Activated CD4-positive, alpha-beta memory T cell treated with anti-CD3 and anti-CD28 coated beads for 36 hours (primary cell): ENCODE measurements at places on chromosomes 3 and 15. TPM values are rescaled to one million over a fixed set of nuclear protein-coding genes. Genes with fewer than 3 reads are reported as not detected.

Gene LIPH
- total RNA-seq, result not detected

Gene TMEM108
- not detected for total RNA-seq

GRCh38 chr3:138673641-138674530 is 65.3 kb downstream of the FAIM start:
- DNase-seq, result no peak
- H3K4me3 ChIP-seq, result no peak overlapping the region
- H3K36me3 ChIP-seq, result peaks cover 45% of the 10 kb centered on the region
- no peak overlapping the region for H3K27ac ChIP-seq
- H3K27me3 ChIP-seq, result no peaks in the 10 kb centered on the region

GRCh38 chr3:46990573-46991374 is 11.3 kb downstream of the NBEAL2 start:
- H3K36me3 ChIP-seq, result peaks cover 13% of the 10 kb centered on the region
- H3K27ac ChIP-seq, result peak overlapping the region; percentile 74
- no peak for DNase-seq
- peaks cover 51% of the 10 kb centered on the region for H3K4me1 ChIP-seq
- H3K27me3 ChIP-seq, result no peaks in the 10 kb centered on the region

DNA sequence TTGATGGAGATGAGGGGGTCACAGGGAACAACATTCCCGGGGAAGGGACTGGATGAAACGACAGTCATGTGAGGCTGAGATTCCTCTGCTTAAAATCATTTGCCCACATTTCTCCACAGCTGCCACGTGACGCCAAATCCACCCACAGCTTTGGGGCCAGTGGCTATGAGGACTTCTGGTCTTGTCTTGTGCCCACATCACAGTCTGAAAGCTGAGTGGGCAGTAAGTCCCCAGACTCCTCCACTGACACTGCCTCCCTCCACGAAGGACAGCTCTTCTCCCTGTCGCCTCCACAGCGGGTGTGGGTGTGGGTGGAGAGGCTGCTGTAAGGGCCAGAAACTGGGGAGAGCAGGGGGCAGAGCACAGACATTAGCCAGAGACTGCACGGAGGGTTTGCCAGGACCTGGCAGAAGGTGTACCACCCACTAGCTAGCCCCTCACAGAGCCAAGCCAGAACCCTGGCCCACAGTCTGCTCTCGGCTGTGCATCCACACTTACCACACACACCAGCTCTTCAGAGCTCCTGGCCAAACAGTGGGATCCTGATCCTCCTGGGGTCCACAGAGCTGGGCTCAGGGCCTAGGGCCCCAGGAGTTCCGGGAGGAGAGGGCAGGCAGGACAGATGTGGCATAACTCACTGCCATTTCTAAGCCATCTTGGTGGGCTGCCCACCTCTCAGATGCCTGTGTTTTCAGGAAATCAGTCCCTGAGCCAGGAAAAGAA is 24.2 kb downstream of the RAB6B start:
- H3K4me3 ChIP-seq, result no peak overlapping the region
- no peaks in the 10 kb centered on the region for H3K4me1 ChIP-seq
- H3K27me3 ChIP-seq, result peaks cover 27% of the 10 kb centered on the region
- no peak overlapping the region for H3K27ac ChIP-seq
- no peak for DNase-seq

DNA sequence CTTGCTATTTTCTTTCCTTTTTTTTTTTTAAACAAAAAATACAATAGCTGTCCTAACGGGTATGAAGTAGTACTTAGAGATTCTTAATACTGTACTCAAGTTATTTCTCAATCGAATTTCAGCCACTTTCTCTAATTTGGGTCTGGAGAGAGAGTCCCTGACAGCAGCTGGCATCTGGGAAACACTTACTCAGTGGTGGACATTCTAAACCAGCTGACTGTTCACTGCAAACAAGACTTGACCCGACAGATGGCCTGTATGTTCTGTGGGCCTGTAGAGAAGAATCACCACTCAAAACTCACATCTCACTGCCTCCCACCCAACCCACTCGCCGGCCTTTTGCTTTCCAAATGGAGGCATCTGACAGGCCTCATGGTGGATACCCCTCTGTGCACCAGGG is 199.6 kb downstream of the ATP10A start:
- no peak for DNase-seq
- no peaks in the 10 kb centered on the region for H3K4me1 ChIP-seq
- H3K4me3 ChIP-seq, result no peak overlapping the region
- H3K27ac ChIP-seq, result no peak overlapping the region

GRCh38 chr3:33016846-33017405 is 65.5 kb downstream of the CCR4 start:
- DNase-seq, result no peak
- H3K36me3 ChIP-seq, result peaks cover 86% of the 10 kb centered on the region
- no peaks in the 10 kb centered on the region for H3K27me3 ChIP-seq
- H3K4me1 ChIP-seq, result peaks cover 64% of the 10 kb centered on the region
- peak overlapping the region; percentile 72 for H3K4me3 ChIP-seq

DNA sequence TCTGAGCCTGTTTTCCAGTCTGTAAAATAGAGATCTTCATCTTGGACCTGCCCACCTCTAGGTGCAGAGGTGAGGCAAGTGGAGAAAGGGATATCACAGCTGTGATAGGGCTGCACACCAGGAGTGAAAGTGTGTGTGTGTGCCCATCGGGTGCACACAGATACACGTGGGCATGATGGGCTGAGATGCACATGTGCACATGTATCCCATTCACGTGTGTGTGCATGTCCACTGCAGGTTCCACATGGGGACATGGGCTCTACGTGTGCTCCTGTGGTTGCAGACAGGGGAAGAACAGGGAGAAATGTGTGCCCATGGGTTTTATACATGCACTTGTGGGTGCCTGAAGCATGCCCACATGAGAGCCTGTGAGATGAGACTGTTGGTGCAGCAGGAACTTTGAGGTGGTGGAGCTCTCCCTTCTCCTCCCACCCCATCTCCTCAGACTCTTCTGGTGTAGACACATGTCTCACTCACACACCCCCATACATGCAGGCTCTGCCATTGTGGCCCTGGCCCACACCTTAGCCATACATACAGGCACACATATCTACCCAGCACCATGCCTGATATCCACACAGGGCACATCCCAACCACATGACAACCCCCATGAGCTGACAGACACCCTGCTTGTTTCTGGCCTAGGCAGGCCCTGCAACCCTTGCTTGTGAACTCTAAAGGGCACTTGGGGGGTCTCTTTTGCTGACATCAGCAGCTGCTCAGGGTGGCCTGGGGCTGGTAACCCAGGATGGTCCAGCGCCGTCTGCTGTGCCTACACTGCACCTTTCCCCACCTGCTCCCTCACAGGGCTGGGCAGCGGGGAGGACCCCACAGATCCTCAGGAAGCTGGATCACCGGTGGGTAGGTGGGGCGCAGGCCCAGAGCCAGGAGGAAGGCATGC is 57.7 kb upstream of the TMEM115 start:
- no peak overlapping the region for H3K27ac ChIP-seq
- no peak for DNase-seq
- no peaks in the 10 kb centered on the region for H3K27me3 ChIP-seq
- H3K4me3 ChIP-seq, result no peak overlapping the region

DNA sequence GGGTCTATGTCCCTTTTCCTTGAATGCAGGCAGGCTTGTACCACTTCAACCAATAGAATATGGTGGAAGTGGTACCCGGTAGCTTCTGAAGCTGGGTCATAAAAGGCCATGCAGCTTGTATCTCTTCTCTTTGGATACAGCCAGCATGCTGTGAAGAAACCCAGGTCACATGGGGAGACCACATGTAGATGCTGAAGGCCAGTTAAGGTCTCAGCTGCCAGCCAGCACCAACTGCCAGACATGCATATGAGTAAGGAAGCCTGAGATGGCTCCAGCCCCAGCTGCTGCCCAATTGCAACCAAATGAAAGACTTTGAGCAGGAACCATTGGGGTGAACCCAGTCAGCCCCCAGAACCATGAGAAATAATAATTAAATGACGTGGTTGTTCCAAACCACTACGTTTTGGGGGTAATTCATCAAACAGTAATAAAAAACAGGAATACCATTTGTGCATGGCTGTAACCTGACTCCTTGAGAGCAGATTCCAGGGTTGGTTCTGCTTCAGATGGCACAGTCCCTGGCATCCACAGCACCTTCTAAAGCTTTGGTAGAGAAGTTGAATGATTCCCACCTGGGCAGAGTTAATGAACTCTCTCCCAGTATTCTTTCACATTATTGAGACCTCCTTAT is 3.8 kb downstream of the RBP2 start:
- no peak overlapping the region for H3K27ac ChIP-seq
- H3K4me3 ChIP-seq, result no peak overlapping the region
- H3K4me1 ChIP-seq, result no peaks in the 10 kb centered on the region
- H3K27me3 ChIP-seq, result no peaks in the 10 kb centered on the region
- DNase-seq, result no peak

- H3K4me3 ChIP-seq, result no peak overlapping the region
- no peaks in the 10 kb centered on the region for H3K36me3 ChIP-seq
- H3K27me3 ChIP-seq, result no peaks in the 10 kb centered on the region
- H3K4me1 ChIP-seq, result no peaks in the 10 kb centered on the region
- H3K27ac ChIP-seq, result no peak overlapping the region
Observed at GRCh38 chr3:164326714-164327113, 751.6 kb downstream of the SI start.
